ENCODE measurements at places on chromosomes 7 and 10.

GRCh38 chr10:19704544-19704943 is 111.7 kb upstream of the PLXDC2 start:
- DNase-seq: no peak

GRCh38 chr7:7922684-7923385 is 45.8 kb upstream of the GLCCI1 start:
- DNase-seq: no peak

DNA sequence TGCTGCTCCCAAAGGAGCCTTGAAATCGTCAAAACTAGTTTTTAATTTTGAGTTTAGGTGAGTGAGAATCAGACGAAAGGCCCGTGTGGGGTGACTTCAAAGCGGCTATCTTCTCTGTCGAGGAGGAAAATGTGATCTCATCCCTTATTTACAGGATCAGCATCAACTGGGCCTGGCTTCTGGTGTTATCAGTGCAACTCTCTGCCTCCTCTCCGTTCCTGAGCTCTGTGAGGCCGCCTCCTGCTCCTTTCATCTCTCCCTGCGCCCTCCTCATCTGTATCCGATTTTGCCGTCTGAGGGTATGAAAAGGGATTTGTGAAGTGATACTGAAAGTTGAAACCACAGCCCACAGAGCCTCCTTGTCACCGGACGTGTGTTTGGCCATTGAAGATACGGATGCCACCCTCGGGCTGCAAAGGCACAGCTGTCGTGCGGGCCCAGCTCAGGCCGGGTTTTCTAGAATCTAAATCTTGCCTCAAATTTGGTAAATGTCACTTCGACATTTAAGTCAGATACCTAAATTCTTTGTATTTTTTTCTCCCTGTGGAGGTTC is 408.7 kb upstream of the ADARB2 start:
- DNase-seq: no peak

GRCh38 chr10:74900297-74900696 is 73.9 kb downstream of the KAT6B start:
- DNase-seq: no peak

DNA sequence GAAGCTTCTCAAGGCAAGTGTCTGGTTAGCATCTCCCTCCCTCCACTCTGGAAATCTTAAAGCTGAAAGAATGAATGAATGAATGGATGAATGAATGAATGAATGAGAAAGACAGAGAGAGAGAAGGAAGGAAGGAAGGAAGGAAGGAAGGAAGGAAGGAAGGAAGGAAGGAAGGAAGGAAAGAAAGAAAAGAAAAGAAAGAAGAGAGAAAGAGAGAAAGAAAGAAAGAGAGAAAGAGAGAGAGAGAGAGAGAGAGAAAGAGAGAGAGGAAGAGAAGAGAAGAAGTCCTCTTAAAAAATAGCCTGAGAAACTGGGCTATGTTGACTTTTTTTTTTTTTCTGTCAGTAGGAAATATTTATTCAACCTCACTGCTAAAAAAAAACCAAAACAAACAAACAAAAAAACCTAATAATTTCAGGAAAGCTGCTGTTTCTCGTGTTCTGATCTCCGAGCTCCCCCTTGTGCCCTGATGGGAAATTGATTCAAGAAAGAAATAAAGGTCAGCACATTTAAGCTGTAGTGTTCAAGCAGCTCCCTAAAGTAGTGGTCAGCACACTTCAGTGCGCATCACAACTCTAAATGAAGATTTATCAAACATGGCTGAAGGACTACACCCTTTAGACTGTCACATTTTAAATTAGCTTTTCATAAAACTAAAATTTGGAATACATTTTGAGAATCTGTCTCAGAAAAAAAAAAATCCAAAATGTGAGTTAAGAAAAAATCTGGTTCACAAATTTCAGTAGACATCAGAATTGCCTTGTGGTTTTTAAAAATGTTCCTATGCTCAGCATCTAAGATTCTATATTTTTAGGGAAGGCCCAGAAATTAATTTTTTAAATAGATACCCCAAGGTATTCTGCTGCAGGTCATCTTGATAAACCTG is 154.3 kb downstream of the ELAPOR2 start:
- no peak for DNase-seq

- no peak for DNase-seq
Observed at GRCh38 chr10:24475598-24475997, 248.1 kb downstream of the ARHGAP21 start.

DNA sequence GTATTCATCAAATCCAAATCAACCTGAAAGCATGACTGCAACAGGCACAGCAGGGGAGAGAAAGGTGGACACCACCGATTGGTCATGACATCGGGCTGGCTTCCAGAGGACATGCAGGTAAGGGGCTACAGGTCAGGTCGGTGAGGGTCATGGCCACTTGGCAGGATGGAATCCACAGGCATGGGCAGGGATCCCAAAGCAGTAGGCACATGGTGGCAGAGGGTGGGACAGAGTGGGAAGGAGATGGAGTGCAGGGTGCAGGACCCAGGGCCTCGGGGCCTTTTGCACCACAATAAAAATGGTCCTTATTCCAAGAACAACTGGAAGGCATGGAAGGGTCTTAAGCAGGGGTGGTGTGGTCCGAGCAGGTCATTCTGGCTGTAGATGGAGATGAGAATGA is 33.0 kb downstream of the C10orf90 start:
- DNase-seq: no peak

GRCh38 chr10:99788598-99789256 is 6.3 kb downstream of the ABCC2 start:
- DNase-seq: no peak

GRCh38 chr7:128380483-128381106 is 19.1 kb upstream of the PRRT4 start:
- no peak for DNase-seq

DNA sequence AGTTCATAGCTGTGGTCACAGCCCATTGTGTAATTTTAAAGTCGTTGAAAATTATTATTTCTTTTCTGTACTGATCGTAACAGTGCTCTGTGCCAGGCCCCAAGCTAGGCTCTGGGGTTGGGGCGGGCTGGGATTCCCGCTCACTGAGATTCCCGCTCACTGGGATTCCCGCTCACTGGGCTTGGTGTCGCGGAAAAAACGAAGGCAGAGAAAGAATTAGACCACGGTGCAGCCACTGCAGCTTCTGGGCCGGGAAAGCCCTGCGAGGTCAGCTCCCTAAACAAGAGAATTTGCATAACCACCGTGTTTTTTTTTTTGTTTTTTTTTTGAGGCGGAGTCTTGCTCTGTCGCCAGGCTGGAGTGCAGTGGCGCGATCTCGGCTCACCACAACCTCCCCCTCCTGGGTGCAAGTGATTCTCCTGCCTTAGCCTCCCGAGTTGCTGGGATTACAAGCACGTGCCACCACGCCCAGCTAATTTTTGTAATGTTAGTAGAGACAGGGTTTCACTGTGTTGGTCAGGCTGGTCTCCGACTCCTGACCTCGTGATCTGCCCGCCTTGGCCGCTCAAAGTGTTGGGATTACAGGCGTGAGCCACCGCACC is 31.2 kb downstream of the FOXK1 start:
- no peak for DNase-seq

DNA sequence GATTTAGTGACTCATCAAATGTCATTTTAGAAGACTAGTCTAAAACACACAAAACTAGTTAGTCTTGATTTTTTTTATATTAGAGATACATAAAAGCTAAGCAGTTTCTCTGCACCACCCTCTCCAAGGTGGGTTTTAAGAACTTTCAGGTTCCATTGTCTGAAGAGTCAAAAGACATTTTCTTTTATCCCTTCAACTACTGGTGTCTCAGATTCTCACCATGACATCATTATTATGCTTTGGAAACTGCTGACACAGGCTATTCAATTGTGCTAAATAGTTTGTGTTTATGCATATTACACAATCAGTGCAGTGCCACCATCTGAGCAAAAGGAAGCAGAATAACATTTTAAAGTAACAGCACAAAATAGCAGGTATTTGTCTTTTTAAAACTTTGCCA is 52.2 kb downstream of the IGF2BP3 start:
- DNase-seq: no peak

GRCh38 chr7:139181404-139181803 is 49.6 kb upstream of the UBN2 start:
- no peak for DNase-seq

DNA sequence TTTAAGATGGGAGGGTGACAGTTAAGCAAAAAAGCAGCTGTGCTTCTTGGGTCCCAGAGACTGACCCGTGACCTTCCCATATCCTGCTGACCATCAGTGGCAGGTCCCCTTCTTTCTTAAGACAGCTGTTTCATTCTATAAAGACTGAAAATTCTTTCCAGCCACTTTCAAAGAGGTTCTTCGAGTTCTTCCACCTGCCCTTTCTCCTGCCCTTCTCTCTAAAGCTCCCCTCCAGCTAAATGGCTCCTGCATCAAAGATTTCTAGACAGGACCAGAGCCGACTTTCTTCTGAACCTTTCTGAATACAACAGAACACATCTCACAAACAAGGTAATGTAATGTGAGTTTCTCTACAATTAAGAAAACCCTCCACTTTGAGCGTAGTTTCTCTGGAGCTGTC is 180.8 kb downstream of the SFMBT2 start:
- DNase-seq: no peak

DNA sequence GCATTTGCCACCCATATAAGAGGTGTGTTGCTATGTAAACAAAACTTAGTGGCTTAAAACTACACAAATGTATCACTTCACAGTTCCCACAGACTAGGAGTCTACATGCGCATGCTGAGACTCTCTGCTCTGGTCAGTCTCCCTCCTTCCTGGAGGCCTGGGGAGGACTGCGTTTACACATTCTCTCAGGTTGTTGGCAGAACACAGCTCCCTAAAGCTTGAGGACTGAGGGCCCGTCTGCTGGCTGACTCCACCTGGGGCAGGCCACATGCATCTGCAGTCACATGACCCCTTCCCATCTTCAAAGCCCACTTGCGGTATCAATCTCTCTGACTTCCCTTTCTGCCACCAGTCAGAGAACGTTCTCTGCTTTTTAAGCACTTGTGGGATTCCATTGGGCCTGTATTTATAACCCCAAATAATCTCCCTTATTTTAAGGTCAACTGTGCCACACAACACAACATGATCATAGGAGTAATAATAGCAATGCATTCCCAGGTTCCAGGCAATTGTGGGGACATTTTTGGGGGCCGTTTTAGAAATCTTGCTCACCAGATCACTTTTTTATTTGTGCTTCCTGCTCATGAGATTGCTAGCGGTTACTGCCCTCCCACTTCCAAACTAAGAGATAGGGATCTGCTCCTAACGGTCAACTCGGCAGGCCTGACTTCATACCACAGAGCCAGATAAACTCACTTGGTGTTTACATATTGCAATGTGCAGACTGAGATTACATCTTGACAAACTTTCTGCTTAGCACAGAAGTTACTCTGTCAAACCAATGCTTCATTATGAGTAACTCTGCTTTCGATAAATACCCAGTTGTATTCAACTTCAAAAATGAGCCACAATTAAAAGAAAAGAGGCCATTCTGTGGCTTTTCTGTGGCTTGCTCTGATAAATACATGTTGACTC is 96.3 kb downstream of the ALOX5 start:
- no peak for DNase-seq

DNA sequence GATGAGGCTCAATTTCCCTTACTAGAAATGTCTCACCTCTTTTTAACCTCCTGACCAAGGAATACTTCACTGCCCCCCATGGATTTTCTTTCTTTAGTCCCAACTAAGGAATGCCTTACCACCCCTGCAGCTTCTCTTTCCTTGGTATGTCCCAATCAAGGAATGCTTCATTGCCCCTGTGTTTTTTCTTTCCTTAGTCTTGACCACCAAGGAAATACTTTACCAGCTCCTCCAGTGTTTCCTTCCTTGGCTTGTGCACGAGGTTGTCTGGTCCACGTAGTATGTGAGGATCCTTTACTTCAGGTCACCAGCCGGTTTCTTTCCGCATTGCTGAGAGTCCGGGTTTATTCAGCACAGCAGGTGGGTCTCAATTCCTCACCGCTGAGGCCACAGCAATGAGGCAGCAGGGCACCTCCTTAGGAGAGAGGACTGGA is 59.3 kb downstream of the CYP2C9 start:
- no peak for DNase-seq

- no peak for DNase-seq
Observed at GRCh38 chr10:527416-527815, 162.1 kb downstream of the DIP2C start.

DNA sequence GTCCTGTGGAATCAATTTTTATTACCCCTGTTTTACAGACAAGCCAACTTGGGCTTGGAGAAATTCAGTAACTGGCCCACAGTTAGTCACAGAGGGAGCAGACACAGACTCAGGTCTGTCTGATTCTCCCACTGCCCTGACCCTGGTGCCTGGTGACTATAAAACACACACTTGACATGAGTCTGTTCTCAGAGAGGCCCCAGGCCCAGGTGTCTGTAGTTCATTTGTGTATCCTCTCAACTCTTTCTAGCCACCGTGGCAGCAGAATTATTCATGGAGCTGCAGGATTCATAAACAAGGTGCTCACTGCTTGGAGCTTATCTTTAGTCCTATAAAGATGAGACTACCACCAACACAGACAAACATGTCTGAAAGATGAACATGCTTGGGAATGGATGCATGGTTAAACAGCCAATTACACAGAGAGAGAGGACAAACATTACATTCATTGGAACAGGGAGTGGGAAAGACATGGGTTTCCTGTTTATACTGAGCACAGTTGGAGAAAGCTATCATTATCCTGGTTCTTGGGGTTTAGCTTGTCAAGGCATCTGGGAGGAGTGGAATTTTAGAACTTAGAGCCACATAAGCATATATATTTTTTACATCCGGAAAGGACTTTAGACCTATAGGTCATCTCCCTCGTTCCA is 79.1 kb upstream of the PDCD4 start:
- DNase-seq: no peak

DNA sequence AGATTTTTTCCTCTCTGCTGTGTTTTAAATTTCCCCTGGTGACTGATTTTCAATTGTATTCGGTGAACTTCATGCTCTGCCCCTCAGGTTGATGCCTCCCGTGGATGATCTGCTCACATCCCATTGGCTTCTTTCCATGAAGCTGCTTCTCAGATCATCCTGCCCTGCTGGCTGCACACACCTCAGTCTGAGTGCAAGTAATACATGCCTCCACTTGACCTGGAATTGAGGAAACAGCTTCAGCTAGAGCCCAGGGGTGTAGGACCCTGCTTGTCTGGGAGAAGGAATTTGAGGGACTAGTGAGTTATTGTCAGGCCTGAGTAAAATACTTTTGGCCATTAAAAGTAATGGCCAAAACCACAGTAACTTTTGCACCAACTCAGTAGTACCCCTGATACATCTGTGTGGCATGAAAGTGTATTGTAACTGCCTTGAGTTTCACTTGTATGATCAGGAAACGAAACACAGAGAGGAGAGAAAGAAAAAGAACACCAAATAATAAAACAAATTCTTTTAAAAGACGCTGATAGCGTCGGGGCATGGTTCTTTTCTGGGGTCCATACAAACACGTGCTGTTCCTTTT is 49.4 kb downstream of the SPAM1 start:
- DNase-seq: no peak

DNA sequence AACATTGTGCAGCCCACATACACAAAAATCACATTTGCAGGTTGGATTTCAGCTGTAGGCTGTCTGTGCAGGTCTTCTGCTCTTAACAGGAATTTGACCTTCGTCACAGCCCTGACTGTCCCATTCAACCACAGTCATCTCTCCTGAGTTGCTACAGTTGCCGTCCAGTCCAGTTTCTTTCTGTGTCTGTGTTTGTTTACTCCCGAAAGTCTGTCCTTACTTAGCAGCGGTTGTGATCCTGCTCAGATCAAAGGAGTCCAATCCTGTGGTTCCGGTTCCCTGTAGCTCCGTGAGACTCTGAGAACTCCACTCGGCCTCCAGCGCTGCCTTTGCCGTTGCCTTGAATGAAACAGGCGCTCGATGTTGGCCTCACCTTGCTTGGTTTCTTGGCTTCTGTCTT is 111.6 kb upstream of the GATA3 start:
- DNase-seq: no peak

- no peak for DNase-seq
Observed at GRCh38 chr10:103958996-103959395, 7.9 kb upstream of the SLK start.
